ENCODE measurements at places on chromosomes 4 and X.

DNA sequence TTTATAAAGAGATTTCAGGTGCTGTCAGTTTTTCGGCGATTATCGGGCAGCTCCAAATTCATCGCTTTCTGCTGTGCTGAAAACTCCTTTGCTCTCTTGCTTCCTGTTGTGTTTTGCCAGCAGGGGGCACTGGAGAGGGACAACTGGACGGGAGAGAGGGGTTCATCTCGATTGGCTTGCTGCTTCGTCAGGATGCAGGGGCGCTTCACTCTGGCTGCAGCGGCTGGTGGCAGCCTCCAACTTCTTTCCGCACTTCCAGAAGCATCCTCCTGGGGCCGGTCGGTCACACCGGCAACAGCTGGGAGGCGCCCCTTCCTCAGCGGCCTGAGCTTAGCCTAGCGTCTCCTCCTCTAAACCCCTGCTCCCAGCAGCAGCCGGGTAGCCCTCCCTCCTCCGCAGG, 29.5 kb downstream of the MSL3 start:
- peak; percentile 15 for DNase-seq

- DNase-seq, result no peak
These were observed 10.8 kb downstream of the FGFRL1 start for GRCh38 chr4:1022051-1022738.

DNA sequence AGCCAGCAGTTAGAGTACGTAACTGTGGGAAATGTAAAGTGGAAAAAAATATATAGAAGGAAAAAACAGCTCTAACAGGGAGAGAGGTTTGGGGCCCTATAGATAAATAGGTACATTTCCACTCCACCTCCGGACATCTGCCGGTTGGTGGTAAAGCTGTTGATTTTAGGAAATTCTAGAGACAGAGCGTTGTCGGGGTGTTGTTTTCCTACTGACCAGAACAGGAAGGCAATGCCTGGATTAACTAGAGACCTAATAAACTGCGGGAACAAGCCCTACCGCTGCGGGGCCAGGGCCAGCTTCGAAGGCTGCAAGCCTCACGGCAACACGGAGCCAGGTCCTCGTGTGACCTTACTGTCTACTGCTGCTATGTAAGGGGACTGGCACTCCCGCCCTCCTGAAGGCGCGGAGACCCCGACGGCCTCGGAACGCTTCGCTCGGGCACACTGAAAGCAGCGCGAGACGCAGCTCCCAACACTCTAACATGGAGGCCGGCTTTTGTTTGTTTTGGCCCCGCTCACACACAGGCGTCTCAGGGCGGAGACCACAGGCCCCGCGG, 702 bp upstream of the CDKN2AIP start:
- DNase-seq, result no peak

DNA sequence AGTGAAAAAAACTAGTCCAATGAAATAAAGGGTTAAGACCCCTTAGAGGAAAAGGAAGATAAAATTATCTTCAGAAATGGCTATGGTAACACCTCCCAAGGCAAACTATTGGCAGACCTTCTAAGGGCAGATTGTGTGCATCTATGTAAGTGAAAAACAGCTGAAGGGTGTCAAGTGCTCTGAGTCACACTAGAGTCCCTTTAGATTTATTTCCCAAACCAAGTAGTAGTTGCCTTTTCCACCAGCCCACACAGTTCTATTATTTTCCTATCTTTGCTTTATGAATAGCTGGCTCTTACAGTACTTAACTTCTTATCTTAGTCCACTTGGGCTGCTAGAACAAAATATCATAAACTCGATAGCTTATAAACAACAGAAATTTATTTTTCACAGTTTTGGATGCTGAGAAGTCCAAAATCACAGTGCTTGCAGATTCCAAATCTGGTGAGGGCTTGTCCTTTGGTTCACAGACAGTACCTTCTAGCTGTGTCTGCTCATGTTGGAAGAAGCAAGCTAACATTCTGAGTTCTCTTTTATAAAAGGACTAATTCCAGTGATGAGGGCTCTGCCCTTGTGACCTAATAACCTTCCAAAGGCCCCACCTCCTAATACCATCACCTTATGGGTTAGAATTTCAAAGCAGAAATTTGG, 143.6 kb downstream of the GRID2 start:
- no peak for DNase-seq

GRCh38 chr4:169249214-169249973, 21.4 kb downstream of the SH3RF1 start:
- no peak for DNase-seq

DNA sequence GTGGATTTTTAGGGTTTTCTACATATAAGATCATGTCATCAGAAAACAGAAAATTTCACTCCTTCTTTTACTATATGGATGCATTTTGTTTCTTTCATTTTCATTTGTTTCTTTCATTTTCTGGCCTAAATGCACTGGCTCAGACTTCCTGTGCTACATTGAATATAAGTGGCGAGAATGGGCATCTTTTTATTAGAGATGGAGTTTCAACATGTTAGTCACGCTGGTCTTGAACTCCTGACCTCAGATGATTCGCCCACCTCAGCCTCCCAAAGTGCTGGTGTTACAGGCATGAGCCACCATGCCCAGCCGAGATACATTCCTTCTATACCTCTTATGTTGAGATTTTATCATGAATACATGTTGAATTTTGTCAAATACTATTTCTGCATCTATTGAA, 61.8 kb downstream of the BRWD3 start:
- no peak for DNase-seq

DNA sequence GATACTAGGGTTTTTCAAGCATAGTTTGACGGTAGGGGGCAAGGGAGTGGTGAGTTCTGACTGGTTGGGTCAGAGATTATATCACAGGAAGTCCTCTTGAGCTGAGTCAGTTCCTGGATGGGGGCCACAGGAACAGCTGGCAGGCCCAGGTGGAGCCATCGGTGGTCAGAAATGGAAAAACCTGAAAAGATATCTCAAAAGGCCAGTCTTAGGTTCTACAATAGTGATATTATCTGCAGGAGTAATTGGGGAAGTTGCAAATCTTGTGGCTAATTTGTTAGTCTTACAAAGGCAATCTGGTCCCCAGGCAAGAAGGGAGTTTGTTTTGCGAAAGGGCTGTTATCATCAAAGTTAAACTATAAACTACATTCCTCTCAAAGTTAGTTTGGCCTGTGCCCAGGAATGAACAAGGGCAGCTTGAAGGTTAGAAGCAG, 159.3 kb downstream of the PTCHD1 start:
- DNase-seq, result peak; percentile 5

DNA sequence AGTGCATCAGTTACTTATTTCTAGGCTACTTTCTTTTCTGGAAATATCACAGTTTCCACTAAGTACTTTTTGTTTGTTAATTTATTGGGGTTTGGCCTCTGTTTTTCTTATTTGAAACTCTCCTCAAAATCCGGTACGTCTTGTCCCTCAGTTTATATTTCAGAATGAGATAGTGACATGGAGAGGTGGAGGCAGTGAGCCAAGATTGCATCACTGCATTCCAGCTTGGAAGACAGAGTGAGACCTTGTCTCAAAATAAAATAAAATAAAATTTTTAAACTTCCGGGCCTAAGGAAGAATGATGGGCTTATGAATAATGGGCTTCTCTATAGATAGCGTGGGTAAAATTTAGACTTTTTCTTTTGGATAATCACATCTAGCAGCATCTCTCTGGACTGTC, 567.8 kb downstream of the TRIML1 start:
- no peak for DNase-seq

- DNase-seq, result peak; percentile 37
These were observed 32.5 kb upstream of the TLR2 start for GRCh38 chr4:153651587-153651986.

- DNase-seq, result no peak
These were observed 296.1 kb downstream of the IL15 start for GRCh38 chr4:141932490-141932889.

- DNase-seq, result no peak
These were observed 193.9 kb upstream of the RPL34 start for GRCh38 chr4:108426493-108426892.

DNA sequence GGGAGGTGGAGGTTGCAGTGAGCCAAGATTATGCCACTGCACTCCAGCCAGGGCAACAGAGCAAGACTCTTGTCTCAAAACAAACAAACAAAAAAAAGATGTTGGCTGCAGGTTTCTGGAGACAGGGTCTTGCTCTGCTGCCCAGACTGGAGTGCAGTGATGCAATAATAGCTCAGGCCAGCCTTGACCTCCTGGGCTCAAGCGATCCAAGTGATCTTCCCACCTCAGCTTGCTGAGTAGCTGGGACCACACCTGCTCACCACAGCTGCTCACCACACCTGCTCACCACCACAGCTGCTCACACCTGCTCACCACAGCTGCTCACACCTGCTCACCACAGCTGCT, 29.9 kb upstream of the CPLX1 start:
- DNase-seq, result no peak

DNA sequence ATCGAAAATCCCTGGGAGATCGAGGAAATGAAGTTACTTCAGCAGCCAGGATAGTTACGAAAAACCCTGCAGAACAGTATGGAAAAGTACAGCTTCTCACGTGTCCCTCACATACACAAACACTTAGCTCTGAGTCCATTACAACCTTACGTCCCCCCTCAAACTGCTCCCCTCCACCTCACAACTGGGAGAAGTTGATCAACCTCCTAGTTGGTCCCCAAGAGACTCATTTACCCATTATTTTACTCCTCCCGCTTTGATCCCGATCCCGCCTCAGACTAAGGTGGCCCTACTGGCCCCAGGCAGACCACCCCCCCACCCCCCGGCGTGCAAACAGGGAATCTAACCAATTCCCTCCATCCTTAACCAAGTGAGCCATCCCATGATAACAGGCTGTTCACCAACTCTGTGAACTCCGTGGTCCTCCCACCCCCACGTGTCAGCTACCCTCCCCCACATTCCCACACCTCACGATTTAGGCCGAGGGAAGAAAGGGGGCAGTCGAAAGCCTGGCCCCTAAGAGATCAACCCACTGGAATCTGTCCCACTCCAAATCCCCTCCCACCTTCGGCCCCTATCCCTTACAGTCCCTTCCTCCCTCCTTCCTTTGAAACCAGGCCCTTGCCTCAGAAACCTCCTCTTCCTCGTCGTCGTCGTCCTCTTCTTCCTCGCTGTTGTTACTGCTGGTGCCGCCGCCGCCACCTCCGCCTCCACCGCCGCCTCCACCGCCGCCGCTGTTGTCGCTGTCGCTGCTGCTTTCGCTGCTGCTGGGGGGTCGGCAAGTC, 755 bp downstream of the ANKRD17 start:
- peak; percentile 28 for DNase-seq

DNA sequence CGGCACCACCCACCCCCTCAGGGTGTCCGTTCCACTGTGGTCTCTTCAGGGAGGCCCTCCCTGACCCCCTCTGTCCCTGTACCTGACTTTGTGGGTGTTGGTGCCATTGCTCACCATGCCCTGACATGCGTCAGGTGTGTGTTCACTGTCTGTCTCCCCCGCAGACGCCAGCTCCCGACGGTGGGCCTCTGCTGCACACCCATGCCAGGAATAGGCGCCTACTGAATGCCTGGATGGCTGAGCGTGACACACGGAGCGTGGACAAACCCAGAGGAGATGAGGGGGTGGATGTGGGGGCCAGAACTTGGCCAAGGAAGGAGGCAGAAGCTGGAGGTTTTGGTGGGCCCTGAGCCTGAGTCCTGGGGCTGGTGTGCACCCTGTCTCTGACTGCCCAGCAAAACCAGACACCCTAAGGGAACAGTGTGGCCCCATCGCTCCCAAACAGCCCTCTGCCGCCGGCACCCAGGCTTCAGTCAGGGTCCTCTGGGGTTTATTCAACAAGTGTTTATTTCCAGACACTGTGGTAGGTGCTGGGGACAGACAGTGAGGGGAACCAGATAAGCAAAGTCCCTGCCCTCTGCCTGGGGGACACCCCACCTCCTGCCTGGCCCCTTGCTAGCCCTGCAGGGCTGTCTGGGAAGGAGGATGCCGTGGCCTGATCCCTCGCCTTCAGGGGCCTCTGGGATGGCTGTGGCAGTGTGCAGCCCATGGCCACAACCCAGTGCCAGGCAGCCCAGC, 76.9 kb downstream of the WFS1 start:
- no peak for DNase-seq

GRCh38 chrX:126836186-126836585, 16.7 kb downstream of the PRR32 start:
- no peak for DNase-seq

DNA sequence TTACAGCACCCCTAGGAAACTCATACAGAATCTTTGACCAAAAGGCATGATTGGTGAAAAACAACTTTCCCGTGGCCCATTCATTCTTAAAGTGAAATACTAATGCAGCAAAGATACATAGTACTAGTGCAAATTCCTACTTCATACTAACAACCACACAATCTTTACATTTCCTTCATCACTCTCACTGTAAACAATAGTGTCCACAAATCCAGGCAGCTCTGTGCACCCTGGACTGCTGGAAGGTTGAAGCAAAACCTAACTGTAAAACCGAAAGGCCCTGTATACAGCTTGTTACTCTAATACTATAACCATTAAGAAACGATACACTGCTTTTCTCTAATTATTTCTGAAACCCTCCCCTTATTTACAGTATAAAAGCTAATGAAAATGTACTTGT, 82.6 kb downstream of the SH3RF1 start:
- DNase-seq, result no peak

DNA sequence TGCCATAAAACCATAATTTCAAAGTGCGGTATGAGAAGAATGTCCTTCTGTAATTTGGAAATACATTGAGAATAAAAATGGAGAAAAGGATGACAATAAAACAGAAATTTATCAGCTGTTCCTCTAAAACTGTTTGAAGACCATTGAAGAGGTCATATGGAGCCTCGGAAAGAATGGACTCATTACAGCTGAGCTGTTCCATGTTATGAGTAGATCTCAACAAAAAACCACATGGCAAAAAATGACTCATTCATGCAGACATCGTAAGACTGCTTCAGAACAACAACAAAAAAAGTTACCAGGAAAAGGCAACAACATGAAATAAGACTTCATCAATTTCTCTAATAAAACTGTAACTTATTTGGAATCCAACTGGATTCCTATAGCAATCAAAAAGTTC, 39.7 kb downstream of the AKAP4 start:
- no peak for DNase-seq

DNA sequence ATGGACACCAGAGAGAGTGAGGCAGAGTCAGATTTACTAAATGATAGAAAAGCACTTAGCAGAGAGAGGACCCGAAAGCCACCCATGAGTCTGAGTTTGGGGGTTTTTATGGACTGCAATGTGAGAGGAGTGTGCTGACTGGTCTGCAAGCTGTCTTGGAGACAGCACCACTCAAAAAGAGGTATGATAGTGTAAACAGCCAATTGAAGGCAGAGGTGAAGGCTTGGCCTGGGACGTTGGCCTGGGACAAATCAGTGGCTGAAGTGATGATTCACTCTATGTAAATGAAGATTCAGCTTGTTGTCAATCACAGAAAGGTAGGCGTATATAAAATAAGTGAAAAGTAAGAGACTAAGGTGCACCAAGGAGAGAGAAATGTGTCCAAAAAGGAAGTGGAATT, 217.6 kb upstream of the ZFP42 start:
- no peak for DNase-seq

- DNase-seq, result peak; percentile 1
These were observed at the start of gene PAGE4 for GRCh38 chrX:49829016-49829415. PAGE4 (plus strand) TSS chrX:49829303; CDS start chrX:49830429, 1,126 bp downstream.

GRCh38 chrX:109733613-109734083, 591 bp upstream of the ACSL4 start:
- no peak for DNase-seq

DNA sequence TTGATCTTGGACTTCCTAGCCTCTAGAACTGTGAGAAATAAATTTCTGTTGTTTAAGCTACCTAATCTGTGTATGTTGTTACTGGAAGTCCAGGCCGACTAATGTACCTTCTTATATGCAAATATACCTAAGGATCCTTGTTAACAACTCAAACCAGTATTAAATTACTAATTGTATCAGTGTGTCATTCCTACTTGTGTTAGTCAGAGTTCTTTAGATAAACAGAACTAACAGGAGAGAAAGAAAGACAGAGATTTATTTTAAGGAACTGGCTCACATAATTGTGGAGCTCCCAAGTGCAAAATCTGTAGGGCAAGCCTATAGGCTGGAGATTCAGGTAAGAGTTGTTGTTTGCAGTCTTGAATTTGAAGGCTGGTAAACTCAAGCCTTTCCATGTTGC, 120.0 kb downstream of the ADGRL3 start:
- no peak for DNase-seq

All from OCI-LY7 (cell line).